ENCODE measurements at places on chromosomes 5 and 9.

- no peak for DNase-seq
These were observed 122.0 kb downstream of the RGS3 start for GRCh38 chr9:113585555-113585954.

GRCh38 chr5:93072831-93073459, 508.1 kb downstream of the NR2F1-AS1 start:
- DNase-seq: peak; percentile 61

DNA sequence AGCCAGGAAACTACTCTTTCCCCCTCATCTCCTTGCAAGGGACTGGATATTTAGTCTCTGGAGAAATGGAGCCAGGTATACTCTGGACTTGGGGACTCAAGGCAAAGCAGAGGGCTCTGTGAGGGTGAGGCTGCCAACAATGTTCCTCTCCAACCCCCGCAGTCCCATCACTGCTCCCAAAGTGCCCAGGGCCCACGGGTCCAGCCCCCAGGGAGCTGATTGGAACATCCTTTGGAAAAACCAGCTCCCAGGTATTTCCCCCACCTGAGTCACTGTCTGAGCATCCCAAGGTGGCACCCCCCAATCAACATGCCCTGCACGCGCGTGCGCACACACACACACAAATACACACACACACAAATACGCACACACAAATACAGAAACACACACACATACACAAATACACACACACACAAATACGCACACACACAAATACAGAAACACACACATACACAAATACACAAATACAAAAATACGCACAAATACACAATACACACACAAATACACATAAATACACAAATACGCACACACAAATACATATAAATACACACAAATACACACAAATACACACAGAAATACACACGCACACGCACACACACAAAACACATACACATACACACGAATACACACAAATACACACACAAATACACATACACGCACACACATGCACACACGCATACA, 137.4 kb downstream of the DAB2IP start:
- DNase-seq: no peak

- peak; percentile 14 for DNase-seq
These were observed 90.5 kb downstream of the MARCHF3 start for GRCh38 chr5:126939887-126940286.

DNA sequence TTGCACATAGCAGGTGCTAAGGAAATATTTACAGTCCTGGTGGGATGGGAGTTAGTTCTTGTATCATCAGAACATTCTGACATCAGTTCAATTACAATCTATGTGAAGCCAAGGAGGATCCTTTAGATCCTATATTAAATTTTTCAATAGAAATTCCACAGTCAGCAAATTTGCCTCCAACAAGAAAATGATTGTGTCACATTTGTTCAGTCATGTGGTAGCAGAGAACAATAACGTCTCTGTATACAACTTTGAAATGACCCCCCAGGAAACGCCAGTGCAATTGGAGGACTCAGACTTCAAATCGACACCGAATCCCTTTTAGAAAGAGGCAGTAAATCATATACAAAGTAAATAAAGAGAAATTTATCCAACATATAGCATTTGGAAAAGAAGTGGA, 392.1 kb downstream of the DTWD2 start:
- no peak for DNase-seq

DNA sequence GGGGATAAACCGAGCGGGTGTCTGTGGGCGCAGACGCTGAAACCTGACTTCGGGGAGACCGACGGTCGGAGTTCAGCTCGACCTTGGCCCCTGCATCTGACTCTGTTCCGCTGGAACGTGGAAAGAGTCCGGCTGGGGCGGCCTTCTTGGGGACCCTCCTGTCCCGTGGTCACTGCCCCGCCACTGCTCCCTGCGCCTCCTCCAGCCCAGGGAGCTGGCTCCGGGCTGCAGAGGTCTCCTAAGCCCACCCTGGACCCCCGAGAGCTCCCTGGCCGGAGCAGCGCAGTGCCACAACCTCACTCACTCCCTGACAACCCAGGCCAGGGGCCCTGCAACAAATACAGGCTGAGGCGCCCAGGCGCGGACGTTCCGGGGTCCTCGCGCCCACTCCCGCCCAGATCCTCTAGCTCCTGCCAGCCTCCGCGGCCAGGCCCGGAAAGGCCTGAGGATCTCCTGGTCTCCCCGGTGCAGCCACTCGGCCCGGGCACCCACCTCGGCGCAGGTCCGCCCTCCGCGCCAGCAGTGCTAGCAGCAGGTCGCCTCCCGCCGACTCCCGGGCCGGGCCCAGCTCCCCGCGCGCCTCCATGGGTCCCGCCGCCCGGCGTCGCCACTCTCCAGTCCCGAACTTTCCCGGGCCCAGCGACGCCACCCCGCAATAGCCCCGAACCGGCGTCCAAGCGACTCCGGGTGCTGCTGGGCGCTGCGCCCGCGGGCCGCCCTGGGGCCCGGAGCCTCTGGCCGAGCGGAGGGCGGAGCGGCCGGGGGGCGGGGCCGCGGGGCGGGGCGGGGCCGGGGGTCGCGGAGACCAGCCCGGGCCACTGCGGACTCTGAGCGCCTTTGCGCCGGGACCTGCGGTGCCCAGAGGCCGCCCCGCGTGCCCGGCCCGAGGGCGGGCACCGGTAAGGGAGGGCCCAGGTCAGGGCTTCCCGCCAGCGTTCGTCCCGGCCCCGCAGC, 2.2 kb downstream of the LHX3 start:
- no peak for DNase-seq

DNA sequence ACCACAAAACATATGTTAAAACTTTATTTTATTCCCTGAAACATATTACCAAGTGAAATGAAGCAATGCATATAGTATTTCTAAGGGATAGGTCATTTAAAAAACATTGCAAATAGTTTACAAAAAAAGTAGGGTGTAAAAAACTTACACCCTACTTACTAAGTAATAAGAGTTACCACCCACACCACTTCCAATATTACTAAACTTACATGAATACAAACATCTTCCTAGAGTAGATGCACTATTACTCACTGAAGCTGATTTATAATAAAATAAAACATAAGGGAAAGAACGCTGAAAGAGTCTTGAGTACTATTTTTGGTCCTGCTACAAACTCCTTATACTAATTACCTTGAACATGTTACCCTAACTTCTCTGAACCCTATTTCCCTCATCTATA, 289.4 kb downstream of the HINT1 start:
- DNase-seq: no peak

- DNase-seq: no peak
These were observed 1.7 kb downstream of the GFI1B start for GRCh38 chr9:132980157-132980556.

DNA sequence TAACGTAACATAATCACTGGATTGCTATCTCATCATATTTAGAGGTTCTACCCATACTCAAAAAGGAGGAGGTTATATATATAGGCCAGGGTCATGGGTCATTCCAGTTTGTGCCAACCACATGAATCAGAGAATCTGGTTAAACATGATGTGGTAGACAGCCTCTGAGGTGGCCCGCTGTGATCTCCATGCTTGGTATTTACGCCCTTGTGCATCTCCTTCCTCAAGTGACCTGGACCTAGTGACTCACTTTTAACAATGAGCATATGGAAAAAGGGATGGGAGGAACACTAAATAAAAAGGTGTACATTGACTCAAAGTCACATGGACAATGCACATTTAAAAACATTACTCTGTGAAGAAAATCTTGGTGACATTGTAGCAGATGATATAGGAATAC, 77.7 kb upstream of the CTNND2 start:
- DNase-seq: no peak

DNA sequence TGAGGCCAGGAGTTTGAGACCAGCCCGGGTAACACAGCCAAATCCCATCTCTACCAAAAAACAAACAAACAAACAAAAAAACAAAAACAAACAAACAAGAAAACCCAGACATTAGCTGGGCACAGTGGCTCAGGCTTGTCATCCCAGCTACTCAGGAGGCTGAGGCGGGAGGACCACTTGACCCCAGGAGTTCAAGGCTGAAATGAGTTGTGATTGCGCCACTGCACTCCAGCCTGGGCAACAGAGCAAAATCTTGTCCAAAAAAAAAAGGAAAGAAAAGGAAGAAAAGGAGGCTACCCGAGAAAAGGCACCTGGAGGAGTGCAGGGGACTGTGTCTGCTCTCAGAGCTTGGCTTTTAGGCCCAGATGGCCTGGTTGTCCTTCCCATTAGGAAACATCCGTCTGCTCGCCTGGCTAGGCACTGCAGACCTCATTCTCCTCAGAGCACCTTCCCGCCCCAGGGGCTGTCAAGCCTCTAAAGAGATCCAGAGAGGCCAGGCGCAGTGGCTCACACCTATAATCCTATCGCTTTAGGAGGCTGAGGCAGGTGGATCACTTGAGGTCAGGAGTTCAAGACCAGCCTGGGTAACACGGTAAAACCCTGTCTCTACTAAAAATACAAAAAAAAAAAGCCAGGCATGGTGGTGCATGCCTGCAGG, 185.3 kb upstream of the IER5L start:
- no peak for DNase-seq

GRCh38 chr9:115132648-115133047, 14.7 kb upstream of the TNC start:
- peak; percentile 72 for DNase-seq

GRCh38 chr9:95627802-95628201, 111.0 kb upstream of the PTCH1 start:
- DNase-seq: peak; percentile 5

GRCh38 chr9:12185856-12186255, 507.3 kb upstream of the TYRP1 start:
- no peak for DNase-seq

- no peak for DNase-seq
These were observed 177.0 kb upstream of the PPP1R26 start for GRCh38 chr9:135302329-135303279.

- no peak for DNase-seq
These were observed 125.4 kb upstream of the PTCH1 start for GRCh38 chr9:95642189-95642588.

GRCh38 chr5:23482642-23483041, 24.8 kb upstream of the PRDM9 start:
- no peak for DNase-seq

GRCh38 chr9:132059361-132059760, 20.3 kb downstream of the MED27 start:
- DNase-seq: no peak

- peak; percentile 73 for DNase-seq
These were observed 66.2 kb downstream of the ACTBL2 start for GRCh38 chr5:57416278-57416994.

DNA sequence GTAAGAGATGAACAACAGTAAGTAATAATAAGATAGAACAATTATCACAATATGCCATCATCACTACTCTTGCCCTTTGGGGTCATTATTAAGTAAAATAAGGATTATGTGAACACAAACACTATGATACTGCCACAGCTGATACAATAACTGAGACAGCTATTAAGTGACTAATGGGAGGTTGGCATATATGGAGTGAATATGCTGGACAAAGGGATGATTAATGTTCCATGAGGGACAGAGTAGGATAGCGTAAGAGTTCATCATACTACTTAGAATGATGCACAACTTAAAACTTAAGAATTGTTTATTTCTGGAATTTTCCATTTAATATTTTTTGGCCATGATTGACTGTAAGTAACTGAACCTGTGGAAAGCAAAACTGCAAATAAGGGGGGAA, 16.6 kb downstream of the POU5F2 start:
- DNase-seq: no peak

- no peak for DNase-seq
These were observed 30.0 kb upstream of the LPCAT1 start for GRCh38 chr5:1553539-1554409.

DNA sequence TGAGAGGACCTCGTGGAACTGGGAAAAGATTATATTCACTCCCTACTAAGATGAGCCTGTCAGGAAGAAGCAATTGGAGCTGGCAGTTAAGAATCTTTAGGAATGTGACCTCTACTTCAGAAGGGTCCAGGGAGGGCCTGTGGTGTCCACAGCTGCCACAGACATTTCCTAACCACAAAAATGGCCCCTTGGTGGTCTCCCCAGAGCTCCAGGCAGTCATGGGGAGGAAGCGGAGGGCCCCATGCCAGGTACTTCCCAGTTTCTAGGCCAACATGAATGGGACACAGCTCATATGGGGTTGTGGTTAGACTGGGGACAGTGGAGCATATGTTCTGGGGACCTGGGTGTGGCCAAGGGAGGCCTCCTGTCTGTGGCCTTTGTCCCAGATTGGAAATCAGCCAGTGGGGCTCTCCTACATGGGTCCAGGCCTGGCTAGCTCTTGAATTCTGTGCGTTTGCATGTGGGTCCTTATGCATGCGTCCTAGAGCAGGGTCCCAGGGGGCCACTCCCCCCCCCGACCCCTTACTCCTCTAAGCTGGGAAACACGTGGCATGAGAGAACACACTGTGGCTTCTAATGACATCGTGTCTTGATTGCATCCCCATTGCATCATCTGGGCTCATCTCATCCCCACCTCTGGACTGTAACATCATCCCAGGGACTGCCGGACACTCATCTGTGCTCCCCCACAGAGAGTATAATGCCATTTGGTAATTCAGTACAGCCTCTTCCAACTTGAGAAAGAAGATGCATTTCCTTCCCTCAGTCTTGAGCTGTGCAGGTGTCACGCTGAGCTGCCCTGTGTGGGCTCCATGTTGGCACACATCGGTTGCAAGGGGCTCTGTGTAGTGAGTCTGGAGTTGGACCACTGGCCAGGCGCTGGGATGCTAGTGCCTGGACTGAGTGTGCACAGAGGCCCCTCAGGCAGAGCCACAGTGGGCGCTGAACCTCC, 31.3 kb downstream of the IRF1 start:
- DNase-seq: peak; percentile 92

DNA sequence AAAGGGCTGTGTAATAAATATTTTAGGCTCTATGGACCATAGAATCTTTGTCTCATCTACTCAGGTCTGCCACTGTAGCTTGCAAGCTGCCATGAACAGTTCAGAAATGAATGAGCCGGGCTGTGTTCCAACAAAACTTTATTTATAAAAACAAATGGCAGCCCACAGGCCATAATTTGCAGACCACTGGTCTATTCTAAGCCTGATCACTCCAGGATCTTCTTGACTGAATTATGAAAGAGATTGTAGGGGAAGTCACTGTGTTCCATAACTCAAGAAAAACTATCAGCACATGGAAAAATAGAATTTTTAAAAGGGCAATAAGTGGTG, 11.4 kb upstream of the C1QTNF3 start:
- no peak for DNase-seq

DNA sequence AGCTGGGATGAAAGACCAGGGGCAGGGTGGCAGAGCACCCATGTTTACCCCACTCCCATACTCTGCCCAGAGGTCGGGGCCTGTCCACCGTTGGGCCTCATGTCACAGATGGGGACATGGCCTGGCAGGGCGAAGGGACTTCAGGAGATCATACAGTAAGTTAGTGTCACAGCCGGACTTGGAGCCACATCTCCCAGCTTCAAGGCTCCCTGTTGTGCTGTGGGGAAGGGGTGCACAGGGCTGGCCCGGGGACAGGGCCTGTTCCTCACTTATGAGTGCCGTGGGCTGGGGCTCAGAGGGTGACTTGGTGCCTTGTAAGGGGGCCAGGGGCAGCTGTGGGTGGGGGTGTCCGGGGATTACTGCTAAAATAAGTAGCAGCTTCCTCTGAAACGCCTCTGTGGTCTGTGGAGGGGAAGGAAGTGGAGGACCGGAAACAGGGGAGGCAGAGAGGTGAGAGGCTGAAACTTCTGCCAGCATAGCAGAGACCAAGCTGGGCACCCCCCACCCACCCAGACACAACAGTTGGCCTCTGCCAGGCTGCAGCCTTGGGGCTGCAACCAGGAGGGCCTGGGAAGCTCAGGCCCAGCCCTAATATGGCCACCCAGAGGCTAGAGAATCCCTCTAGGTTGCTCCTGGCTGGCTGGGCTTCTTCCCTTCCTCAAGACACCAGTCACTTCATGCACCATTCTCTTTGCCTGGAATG, 41.1 kb upstream of the NEK6 start:
- no peak for DNase-seq

GRCh38 chr5:3742750-3743149, 147.1 kb downstream of the IRX1 start:
- DNase-seq: no peak

Data from choroid plexus epithelial cell (primary cell).